ENCODE measurements at places on chromosomes 6 and 20. TPM values are rescaled to one million over a fixed set of nuclear protein-coding genes. Genes with fewer than 3 reads are reported as not detected.

- no peak for DNase-seq
Measured at GRCh38 chr6:19210849-19211590, 626.1 kb upstream of the ID4 start.

- DNase-seq = no peak
Measured at GRCh38 chr6:100691972-100692371, 189.2 kb downstream of the ASCC3 start.

DNA sequence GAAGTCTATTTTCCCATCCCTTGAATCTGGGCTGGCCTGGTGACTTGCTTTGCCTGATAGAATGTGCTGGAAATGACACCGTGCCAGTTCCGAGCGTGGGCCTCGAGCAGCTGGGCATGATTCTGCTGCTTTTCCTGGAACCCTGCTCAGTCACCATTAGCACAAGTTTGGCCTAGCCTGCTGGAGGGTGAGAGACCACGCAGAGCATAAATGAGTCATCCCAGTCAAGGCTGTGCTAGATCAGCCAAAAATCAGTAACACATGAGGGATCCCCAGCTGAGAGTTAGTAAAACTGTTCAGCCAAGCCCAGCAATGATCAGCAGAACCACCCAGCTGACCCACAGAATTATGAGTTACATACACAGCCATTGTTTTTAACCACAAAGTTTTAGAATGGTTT is 74.8 kb upstream of the TOP1 start:
- DNase-seq = no peak

GRCh38 chr6:114718186-114718585 is 375.4 kb upstream of the HS3ST5 start:
- no peak for DNase-seq

- DNase-seq = peak; percentile 12
Measured at GRCh38 chr20:46111028-46111835, 6.9 kb upstream of the CD40 start.

DNA sequence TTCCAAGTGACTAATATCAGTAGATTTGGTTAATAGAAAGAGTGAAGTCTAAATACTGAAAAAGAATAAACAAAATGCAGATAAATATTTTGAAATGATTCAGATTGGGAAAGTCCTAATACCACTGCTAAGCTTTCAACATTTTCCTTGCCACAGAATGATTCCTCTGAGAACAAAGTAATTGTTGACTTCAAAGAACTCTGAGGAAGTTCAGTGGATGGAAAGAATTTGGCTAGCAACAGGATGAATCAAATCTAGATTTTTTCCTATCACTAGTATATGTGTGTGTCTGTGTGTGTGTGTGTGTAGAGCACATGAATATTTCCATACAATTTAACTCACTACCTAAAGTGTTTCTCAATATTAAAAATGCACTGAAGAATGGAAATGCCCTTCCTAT is 107.9 kb upstream of the PREP start:
- DNase-seq = peak; percentile 64

DNA sequence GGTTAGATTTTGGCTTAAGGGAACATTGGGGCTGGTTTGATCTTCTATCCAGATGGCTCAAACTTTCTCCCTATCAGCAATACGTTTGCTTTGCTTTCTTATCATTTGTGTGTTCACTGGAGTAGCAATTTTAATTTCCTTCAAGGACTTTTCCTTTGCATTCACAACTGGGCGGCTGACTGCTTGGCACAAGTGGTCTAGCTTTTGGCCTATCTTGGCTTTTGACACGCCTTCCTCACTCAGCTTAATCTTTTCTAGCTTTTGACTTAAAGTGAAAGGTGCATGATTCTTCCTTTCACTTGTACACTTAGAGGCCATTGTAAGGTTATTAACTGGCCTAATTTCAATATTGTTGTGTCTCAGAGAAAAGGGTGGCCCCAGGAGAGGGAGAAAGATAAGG is 254.9 kb downstream of the PLCB1 start:
- DNase-seq = no peak

The AARS2 gene
- total RNA-seq = 10.0 TPM

DNA sequence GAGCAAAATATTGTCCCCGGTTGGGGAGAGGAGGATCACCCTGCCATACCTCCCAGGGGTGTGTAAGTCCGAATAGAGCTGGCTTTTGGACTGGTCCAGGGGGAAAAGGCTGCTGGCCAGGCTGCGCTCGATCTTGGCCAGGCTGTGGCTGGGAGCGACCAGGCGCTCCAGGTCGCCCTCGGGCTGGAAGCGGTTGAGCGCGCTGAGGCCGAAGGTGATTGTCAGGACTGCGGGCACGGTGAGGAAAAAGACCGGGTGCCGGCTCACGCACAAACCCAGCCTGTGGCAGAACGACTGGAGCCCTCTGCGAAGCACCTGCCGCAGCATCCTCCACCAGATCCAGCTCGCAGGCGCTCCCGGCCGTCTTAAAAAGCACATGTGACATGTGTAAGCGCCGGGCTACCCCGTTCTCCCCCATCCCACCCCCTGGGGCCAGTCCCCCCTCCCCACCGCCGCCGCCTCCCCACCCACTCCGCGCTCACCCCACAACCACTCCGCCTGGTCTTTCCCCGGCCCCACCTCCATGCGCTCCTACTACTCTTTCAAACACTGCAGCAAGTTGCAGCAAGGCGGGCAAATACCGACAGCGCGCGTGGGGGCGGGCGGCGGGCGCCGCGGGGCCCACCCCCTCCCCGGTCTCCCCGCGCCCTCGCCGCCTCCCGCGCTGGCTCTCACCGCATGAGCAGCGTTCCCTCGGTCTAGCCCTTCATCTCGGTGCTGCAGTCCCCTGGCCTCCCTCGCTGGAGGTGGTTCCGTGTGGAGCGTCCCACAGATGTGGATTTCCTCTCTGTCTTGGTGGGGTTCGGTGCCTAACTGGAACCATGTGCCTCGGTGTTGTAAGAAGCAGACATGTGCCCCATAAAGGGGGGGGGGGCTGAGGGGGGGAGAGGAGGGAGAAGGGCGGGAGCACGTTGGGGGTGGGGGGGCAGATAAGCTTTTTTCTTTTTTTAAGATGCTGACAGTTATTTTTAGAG is 42.4 kb downstream of the PTCHD4 start:
- DNase-seq = no peak

DNA sequence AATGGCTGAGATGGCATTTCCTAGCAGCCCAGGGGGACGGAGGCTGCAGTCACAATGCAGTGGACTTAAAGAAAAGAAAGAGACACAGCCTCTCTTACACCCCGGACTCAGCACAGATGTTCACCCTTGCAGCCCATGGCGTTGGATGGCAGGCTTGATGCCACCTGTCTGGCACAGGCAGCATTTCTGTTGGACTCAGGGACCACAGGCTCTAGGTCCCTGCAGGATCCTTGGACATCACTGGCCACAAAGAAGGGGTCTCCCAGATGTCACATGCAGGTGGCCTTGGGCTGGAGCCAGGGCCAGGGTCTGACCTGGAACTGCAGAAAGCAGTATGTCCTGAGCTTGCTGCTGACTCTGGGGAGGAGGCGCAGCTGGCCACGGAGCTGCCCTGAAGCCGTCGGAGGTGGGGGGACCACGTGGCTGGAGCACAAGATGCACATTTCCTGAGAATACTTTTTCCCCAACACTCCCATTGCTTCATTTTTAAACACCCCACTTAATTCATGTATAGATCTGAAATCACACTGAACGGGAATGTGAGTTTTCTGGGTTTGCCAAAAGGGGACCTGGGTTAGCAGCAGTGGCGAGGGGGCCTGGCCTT is 102.3 kb upstream of the SULF2 start:
- no peak for DNase-seq

DNA sequence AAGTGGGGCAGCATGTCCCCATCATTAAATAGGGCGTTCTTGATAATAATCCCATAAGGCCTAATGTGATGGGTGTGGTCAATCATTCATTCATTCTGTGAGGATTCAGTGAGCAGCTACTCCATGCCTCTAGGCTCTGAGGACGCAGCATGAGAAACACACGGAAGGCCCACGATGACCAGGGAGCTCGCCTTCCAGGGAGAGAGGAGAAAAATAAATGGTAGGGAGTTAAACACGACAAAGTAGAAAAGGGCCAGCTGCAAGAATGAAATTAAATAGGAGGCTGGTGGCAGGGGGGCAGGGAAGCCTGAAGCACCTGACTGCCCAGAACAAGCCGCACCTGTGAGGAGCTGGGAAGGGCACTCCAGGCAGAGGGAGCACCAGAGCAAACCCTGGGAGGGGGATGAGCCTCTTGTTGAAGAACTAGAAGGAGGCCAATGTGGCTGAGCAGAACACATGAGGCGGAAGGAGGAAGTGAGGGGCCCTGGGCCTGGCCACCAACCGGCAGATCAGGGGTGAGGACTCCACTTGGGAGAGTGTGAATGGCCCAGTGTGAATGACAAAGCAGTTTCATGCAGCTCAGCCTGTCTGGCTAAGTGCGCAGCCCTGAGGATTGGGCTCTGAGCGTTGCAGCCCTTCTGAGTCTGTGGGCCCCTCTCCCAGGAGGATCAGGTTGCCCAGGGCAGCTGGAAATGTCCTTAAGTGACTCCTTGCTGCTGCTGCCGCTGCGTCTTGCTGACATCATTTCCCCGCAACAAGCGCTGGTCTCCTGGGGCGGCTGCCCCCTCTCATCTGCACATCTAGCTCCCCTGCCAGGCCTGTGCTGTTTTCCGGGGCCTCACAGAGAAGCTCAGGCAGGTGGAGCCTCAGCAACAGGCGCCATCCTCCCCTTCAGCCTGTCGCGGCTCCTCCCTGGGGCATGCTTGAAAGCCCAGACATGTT is 99.9 kb downstream of the CDH26 start:
- DNase-seq = peak; percentile 38

DNA sequence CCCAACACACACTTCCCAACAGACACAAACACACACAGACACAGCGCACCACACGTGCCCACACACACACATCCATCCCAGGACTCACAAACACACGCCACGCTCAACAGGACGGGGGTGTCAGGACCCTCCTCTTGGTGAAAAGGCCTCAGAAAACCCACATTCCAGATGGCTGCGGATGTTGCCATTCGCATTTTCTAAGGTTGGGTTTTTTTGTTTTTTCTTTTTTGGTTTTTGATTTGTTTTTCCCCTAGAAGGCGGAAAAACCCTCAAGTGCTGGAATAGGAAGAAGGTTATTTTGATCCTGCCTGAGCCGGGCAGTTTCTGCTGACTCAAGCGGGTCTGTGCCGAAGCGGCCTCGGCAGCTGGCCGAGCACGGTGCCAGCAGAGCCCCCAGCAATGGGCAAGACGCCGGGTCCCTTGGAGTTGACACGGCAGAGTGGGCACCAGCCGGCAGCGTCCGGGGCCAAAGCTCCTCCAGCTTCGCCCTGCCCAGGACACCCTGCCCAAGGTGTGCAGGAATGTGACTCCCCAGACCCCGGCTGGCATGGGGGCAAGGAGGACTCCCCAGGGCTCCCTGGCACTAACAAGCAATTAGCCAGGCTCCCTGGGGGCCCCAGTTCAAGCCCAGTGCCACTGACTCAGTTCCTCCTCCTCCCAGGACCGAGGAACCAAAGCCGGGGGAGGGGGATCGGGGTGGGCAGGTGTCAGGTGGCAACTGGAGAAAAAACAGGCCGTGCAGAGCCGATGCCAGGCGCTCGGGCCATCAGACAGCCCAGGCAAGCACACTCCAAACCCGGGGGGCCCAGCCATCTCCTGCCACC is 40.9 kb upstream of the ZBP1 start:
- no peak for DNase-seq

GRCh38 chr6:158161566-158162254 is 6.4 kb downstream of the SERAC1 start:
- no peak for DNase-seq

GRCh38 chr6:16230953-16231352 is 7.4 kb upstream of the GMPR start:
- DNase-seq = no peak

- DNase-seq = no peak
Measured at GRCh38 chr6:109242925-109243324, 139.3 kb downstream of the CD164 start.

The SLC26A8 gene
- not detected for total RNA-seq

GRCh38 chr6:131372535-131372934 is 200.5 kb upstream of the ARG1 start:
- peak; percentile 3 for DNase-seq

- DNase-seq = no peak
Measured at GRCh38 chr20:17939622-17940223, 28.9 kb downstream of the SNX5 start.

- DNase-seq = no peak
Measured at GRCh38 chr6:25173246-25173645, 105.9 kb upstream of the CARMIL1 start.

GRCh38 chr20:52972190-52972937 is at the start of gene TSHZ2:
TSHZ2 (plus strand) TSS chr20:52972358; CDS start chr20:52973294, 936 bp downstream.
- peak; percentile 24 for DNase-seq

The TMC2 gene
- not detected for total RNA-seq

The BCAS1 gene
- total RNA-seq = under 0.01 TPM

GRCh38 chr20:47724910-47725247 is 60.4 kb downstream of the SULF2 start:
- DNase-seq = no peak

GRCh38 chr6:45872827-45873365 is 142.8 kb downstream of the CLIC5 start:
- DNase-seq = no peak

The GINM1 gene
- 69.1 TPM for total RNA-seq

GRCh38 chr6:163738725-163739407 is 324.3 kb downstream of the QKI start:
- DNase-seq = peak; percentile 22

DNA sequence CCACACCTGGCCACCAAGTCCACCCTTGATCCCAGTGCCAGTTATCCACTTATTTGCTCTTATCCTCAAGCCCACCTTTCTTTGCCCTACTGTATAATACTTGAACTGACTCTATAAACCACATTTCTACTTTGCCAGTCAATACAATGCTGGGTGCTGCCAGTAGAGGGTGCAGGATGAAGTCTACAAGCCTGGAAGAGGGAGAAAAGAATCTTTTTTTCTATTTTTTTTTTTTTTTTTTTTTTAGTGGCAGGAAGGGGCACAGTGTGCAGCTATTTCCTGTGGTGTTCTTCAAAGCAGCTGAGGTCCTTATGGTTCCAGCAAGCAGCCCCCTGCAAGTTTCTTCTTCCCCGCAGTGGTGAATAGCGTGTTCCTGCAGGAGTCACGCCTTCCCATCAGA is 22.2 kb upstream of the GABRR1 start:
- DNase-seq = no peak

DNA sequence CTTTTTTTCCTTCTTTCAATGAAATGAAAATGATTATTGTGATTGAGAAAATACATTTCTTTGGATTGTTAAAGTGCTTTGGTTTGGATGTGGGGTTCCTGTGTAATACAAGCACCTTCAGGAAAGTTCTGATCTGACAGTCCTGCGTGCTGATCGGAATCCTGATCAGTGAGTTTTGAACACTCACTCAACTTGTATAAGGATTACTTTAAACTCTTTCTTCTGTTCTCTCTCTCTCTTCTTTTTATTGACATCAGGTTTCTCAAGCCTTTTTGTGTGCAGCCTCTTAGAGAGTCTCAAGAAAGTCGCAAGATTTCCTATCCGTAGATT is 710 bp downstream of the TINAG start:
- no peak for DNase-seq

The RIPOR2 gene
- total RNA-seq = 5.2 TPM

The GCNT2 gene
- total RNA-seq = under 0.01 TPM

DNA sequence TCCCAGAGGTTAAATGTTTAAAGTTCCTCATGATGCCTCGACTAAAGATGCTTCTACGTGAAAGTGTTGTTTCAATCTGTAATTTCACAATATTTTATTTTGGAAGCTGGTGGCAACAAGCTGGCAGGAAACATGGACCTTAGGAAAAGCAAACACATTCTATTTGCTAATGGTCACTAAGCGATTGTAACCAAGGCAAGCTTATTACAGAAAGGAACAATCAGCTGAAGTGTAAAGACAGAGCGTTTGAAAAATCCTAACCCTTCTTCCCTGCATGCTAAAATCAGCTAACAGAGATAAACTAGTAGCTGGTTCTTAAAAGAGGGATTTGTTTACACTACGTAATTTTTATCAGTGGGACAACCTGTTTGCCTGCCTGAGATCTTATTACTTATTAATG is 50.0 kb downstream of the IL20RA start:
- DNase-seq = no peak

Measured in fibroblast of villous mesenchyme (primary cell).